Kidney glomerular epithelial cell (primary cell): ENCODE measurements at places on chromosomes 13 and 19.

DNA sequence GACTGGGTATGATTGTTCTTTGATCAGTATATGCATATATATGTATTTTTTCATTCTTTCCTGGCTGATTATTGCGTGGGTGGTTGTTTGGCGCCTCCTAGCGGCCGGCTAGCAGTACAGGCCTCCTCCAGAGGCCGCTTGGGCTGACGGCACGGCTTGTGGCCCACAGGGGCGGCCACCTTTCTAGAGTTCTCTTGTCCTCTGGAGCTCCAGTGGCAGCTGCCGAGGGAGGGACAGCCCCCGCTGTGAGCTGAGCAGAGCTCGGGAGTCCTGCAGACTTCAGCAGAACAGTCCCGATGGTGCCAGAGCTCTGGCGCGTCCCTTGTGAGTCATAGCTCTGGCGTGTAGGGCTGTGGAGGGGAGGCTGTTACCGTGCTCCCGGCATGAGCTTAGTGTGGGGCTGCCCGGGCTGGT is 22.5 kb upstream of the ZNF429 start:
- peak; percentile 22 for DNase-seq

- no peak for DNase-seq
These were observed 250.0 kb downstream of the RGCC start for GRCh38 chr13:41707194-41707821.

DNA sequence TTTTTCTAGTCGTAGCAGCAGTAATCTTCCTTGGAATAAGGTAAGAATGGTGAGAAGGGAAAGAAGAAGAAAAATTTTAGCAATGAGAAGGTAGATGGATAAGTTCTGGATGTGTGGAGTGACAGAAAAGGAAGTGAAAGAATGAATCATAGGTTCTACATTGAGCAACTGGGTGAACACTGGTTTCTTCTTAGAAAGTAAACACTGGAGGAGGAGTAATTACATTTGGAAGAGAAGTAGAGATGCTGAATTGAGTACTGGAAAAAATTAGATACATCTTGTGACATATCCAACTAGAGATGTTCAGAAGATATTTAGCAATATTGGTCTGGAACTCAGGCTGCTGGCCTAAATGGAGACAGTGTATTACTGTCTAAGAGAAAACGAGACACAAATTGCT is 148.5 kb downstream of the GPC5 start:
- no peak for DNase-seq

DNA sequence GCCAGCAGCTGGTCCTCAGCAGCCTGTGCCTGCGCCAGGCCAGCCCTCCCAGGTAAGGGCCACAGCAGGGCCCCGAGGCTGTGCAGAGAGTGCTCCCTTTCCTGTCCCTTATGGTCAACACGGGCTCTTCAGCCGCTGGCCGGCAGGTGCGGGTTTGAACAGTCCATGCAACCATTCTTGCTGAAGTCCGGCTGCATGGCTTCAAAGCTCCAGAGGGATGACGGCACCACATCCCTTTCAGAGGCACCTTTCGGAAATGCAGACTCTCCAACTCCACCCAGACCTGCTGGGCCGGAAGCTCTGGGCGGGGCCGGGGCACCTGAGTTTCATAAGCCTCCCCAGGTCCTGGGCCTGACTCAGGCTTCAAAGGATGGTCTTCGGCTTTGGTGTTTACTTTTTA is 81.3 kb downstream of the SPACA7 start:
- no peak for DNase-seq

DNA sequence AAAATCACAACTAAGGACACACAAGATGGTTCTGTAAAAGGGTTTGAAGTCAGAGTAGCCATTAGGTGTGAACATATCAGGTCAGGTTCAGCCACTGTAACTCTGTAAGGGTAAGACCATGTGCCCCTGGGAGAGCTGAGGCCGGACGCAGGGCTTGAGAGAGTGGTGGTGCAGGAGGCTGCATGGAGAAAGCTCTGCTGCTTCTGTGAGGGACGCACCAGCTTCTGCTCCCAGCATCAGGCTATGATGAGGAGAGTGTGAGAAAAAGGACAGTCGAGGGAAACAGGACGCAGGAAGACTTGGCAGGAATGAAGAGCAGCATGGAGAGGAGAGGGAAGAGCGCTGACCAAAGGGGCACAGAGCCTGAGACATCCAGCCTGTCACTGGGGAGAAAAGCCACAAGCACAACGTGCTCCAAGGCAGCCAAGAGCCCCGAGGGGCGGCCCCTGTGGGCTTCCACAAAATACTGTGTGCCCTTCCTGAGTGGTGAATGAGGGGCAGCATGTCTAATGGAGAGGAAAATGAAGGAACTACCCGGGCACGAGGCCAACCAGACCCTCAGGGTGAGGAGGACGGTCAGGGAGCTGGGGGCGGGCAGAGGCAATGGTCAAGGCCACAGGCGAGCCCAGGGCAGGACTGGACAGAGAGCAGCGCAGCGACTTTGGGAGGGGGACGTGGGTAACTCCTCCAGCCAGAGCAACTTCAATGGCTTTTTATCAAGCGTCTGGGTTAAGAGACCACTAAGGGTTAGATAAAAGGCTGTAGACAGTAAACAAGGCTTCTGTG is 107.7 kb downstream of the COL4A1 start:
- DNase-seq, result no peak

GRCh38 chr13:28138756-28139470 is 568 bp downstream of the PAN3 start:
- DNase-seq, result peak; percentile 68

GRCh38 chr19:43606569-43607229 is 5.2 kb upstream of the SRRM5 start:
- no peak for DNase-seq

DNA sequence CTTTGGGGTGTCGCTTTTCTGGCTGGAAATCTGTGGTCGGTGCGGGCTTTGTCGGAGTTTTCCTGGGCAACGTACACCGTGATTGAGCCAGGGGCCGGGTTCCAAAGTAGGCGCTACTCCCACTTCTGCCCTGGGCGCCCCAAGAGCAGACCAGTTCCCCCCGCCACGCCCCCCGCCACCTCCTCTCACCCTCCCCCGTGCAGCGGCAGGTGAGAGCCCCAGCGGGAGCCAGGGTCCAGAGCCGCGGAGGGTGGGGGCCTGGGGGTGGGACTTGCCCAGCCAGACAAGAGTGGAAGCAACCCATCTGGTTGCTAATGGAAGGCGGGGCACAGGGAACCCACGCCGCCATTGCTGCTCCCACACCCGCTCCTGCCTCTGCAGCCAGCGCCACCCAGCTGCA is 2195.9 kb downstream of the PCDH9 start:
- no peak for DNase-seq

DNA sequence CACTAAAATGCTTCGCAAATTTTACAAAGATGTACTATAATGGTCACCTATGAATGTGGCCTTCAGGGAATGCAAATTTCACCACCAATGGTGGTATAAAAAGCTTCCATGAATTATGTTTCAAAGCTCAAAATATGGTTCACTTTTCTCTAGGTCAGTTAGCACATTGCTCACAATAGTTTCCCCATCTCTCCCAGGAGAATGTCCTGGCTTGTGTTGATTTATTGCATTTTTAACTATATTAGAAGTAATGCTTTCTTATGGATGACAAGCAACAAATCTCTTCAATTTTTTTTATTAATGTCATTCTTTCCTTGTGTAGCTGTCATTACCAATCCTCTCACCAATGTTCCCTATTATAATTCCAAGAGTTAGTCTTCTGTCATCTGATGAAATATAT is 621.2 kb downstream of the TBC1D4 start:
- DNase-seq, result no peak

- no peak for DNase-seq
These were observed 9.0 kb downstream of the MIER2 start for GRCh38 chr19:335486-336066.

GRCh38 chr19:33393286-33394005 is 19.9 kb downstream of the CEBPG start:
- DNase-seq, result no peak

GRCh38 chr19:6723738-6724137 is 3.3 kb upstream of the C3 start:
- DNase-seq, result no peak

- no peak for DNase-seq
These were observed 14.7 kb downstream of the DGKH start for GRCh38 chr13:42063105-42063504.

- DNase-seq, result no peak
These were observed 89.8 kb downstream of the ZNF557 start for GRCh38 chr19:7159105-7159933.

- DNase-seq, result peak; percentile 81
These were observed 55.2 kb downstream of the SPATA13 start for GRCh38 chr13:24215732-24216131.

- peak; percentile 20 for DNase-seq
These were observed 51.9 kb downstream of the SLAIN1 start for GRCh38 chr13:77749344-77749880.

- no peak for DNase-seq
These were observed 256.4 kb downstream of the IRS2 start for GRCh38 chr13:109529964-109530363.

- peak; percentile 64 for DNase-seq
These were observed 420.4 kb upstream of the GPC6 start for GRCh38 chr13:92806215-92806614.

DNA sequence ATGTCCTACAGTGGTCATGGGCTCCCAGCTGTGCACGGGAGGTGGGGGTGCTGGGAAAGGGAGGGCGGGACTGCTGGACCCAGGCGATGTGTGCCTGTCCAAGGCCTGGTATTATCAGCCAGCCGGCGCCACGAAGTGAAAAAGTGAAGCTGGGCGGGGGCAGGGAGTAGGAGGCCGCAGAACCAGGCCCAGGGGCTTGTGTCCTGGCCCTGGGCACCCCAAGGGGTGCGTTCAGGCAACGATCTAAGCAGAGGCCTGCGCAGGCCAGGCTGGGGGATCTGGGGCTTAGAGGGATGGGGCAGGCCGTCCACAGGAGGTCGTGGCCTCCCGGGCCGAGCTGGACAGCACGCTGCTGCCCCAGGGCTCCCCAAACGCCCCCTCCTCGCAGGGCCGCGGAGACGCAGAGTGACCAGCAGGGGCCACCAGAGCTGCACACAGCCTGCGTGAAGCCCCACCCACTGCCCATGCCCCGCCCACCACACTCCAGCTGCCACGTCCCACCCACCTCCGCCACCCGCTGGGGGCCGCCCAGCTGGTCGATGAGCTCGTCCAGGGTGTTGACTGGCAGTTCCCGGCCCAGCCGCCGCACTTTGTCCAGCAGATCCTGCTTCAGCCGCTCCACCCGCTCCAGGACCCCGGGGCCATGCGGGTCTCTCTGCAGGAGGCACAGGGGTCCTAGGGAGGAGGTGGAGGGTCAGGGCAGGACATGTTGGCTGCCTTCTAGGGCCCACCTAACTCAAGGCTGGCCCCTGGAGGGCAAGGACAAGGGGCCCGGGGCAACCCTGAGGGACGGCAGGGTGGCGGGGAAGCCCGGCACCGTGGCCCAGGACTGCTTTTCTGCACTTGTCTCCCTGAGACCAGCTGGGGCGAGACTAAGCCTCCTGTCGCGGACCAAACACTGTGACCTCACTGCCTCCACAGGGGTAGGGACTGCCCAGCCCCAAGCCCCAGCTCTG is 9.5 kb downstream of the GPX4 start:
- peak; percentile 77 for DNase-seq

DNA sequence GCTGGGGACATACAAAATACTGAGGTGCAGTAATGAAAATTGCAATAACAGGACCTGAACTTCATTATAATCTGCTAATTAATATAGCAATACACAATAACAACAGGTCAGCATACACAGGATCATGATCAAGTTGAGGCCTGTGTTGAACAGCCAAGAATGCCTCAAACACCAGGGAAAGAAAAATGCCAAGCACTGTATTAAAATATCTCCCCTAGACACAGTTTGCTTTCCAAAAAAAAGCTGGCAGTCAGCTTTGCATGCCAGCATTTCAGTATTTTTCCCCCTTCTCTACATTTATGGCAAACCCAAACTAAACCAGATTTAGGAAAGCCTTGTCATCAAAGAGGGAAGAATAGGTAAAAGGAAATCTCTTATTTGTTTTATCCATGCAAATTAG is 226.9 kb downstream of the LHFPL6 start:
- no peak for DNase-seq

GRCh38 chr13:37526710-37527473 is 71.7 kb downstream of the POSTN start:
- DNase-seq, result no peak

DNA sequence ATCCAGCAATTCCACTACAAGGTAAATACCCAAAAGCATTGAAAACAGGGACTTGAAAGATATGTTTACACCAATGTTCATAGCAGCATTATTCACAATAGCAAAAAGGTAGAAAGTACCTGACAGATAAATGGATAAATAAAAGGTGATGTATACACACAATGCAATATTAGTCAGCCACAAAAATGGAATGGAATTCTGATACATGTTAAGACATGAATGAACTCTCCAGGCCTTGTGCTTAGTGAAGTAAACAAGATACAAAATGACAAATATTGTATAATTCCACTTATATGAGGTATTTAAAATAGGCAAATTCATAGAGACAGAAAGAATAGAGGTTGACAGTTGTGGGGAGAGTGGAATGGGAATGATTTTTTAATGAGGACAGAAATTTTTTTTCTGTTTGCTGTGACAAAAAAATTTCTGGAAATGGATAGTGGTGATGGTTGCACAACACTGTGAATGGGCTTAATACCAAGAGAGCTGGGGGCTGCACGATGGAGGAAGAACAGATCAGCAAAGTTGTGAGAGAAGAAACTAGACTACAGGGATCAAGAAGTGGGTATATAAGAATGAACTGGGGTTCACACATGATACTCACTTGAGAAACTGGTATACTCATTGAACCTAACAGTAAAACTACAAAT is 137.2 kb downstream of the MZT1 start:
- DNase-seq, result no peak

- no peak for DNase-seq
These were observed 56.2 kb upstream of the GPR183 start for GRCh38 chr13:99363391-99363790.

GRCh38 chr13:20991741-20992520 is 69.5 kb downstream of the LATS2 start:
- no peak for DNase-seq

DNA sequence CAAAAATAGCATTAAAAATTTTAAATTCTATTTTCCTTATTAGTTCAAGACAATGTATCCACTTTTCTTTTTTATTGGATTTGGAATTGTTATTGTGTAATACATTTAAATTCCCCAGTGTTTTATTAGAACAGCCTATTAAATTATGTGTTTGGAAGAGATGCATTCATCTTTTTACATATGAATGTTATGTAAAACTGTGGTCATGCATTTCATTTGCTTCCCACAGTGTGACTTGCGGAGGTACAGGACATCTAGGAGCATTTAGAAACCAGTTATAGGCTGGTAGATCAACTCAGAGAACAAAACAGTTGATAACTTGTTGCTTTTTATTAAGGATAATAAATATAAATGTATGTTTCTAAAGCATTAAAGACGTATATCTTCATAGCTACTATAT is 335.5 kb upstream of the TMTC4 start:
- DNase-seq, result no peak
